ENCODE measurements at places on chromosomes 12 and 14. TPM values are rescaled to one million over a fixed set of nuclear protein-coding genes. Genes with fewer than 3 reads are reported as not detected.
A peak's percentile ranks its signal among the peaks of the same experiment; 100 is the strongest.

DNA sequence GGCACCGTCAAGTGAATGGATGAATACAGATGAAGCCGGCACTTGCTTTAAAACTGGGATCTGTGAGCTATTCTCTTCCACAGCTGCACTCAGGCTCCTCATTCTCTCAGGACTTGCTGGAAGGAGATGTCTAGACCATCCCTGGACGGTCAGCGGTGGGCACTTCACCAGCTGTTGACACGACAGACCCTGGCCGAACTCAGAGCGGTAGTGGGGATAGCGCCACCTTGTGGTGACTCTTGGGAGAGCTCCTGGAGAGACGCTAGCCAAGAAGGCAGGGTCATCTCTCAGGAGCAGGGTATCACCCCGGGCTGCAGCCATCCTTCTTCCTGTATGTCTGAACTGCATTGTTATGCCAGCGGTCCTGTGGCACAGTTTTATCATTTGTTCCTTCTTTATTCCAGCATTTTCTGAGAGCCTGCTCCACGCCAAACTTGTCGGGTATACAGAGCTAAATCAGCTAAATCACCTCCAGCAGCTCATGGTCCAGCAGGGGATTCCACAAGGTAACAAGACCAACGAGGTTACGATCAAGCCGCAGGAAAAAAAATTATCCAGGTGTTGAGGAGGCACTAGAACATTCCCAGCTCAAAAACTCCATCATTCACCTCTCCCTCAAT lies 10.0 kb downstream of the WNT1 start:
- DNase-seq, result peak; percentile 71

Gene GPR132
- 0.04 TPM for total RNA-seq

Gene ADAM21
- 0.80 TPM for total RNA-seq

- DNase-seq, result peak; percentile 38
Observed at GRCh38 chr14:69685716-69686115, 74.3 kb downstream of the SUSD6 start.

- peak; percentile 69 for DNase-seq
Observed at GRCh38 chr12:52515927-52516831, 4.0 kb downstream of the KRT5 start.

GRCh38 chr14:98834119-98834518 lies 437.9 kb downstream of the BCL11B start:
- DNase-seq, result no peak

DNA sequence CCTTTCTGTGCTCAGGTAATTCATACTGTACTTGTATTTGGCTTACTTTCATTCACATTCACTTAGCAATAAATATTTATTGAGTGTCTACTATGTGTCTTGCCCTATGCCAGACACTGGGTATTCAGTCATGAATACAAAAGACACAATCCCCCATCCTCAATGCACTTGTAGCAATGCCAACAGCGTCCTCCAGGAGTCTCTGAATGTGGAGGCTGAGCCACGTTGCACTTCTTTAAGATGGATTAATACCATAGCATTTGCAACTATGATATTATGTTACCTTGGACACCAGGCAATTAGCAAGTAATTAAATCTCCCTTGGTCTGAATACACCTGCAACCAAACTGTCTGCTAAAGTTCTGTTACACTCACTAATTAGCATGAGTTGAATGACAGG lies 58.8 kb downstream of the OTX2 start:
- no peak for DNase-seq

- no peak for DNase-seq
Observed at GRCh38 chr12:103824845-103825244, 16.2 kb downstream of the NT5DC3 start.

Gene GYS2
- not detected for total RNA-seq

GRCh38 chr12:29743801-29744200 lies 39.9 kb downstream of the TMTC1 start:
- DNase-seq, result peak; percentile 72

Gene CCDC38
- not detected for total RNA-seq

DNA sequence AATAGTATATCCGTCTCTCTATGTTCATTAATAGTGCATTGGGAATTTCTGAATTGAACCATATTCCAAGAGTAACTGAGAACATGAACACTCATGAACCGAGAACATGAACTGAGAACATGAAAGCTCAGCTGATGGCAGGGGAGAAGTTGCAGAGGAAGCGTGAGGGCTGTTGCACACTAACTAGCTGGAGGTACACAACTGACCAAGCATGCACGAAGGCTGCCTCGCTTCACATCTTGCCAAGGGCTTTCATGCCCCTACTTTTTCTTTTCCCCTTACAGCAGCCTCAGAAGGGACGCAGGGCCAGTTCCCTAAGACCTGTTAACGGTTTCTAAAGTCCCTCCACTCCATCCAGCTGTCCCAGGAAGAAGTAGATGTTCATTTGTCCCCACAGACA lies 4.3 kb downstream of the RNASE1 start:
- no peak for DNase-seq

Gene SLC35F4
- not detected for total RNA-seq

- DNase-seq, result no peak
Observed at GRCh38 chr14:86639146-86639545, 1109.2 kb downstream of the FLRT2 start.

DNA sequence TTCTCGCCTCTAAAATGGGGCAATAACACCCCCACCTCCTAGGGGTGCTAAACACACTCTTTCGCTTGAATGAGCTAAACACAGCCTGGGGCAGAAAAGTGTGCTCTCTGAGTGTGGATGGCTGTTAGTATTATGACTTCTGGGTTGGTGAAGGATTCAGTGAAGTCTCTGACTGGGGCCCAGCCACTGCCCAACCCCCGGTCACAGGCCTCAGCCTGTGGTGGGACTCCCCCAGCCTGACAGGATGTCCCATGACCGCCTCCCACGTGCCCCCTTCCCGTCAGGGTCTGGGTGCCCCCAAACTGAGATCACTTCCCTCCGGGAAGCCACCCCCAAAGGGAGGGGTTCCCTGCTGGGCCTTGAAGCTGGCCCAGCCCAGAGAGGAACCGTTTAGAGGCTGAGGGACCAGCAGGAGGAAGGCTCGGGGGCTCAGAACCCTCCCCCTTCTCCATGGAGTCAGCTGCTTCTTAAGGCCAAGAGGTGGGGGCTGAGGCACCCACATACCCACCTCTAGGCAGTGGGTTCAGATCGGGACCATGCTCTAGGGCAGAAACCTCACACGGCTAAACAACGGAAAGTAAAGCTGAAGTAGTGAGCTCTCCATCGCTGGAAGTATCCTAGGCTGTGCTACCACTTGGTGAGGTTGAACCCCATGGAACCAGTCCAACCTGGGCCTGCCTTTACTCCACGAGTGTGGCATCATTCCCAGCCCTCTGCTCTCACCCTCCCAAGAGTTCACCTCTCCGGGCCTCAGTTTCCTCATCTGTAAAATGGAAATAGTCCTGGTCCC lies 13.8 kb downstream of the DTX1 start:
- no peak for DNase-seq

Gene TRHDE
- 17.7 TPM for total RNA-seq

Gene OR4E2
- not detected for total RNA-seq

DNA sequence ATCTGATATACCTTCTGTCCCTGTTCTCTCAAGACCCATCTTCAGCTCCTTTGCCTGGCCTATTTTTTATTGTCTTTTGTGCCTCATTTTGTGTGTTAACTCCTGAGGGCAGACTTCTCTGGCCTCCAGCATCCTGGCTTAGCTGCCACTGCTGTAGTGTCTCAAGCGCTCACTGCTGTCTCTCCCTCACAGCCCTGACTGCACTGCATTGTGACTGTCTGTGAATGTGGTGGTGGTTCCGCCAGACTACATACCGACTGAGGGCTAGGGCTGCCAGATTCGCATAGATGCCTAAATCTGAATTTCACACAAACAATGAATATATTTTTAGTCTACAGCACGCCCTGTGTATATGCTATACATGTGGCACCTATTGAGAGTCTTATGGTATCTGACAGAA lies 1088.9 kb upstream of the TMEM132C start:
- no peak for DNase-seq

- DNase-seq, result peak; percentile 43
Observed at GRCh38 chr14:36477266-36477665, 42.8 kb downstream of the NKX2-1 start.

DNA sequence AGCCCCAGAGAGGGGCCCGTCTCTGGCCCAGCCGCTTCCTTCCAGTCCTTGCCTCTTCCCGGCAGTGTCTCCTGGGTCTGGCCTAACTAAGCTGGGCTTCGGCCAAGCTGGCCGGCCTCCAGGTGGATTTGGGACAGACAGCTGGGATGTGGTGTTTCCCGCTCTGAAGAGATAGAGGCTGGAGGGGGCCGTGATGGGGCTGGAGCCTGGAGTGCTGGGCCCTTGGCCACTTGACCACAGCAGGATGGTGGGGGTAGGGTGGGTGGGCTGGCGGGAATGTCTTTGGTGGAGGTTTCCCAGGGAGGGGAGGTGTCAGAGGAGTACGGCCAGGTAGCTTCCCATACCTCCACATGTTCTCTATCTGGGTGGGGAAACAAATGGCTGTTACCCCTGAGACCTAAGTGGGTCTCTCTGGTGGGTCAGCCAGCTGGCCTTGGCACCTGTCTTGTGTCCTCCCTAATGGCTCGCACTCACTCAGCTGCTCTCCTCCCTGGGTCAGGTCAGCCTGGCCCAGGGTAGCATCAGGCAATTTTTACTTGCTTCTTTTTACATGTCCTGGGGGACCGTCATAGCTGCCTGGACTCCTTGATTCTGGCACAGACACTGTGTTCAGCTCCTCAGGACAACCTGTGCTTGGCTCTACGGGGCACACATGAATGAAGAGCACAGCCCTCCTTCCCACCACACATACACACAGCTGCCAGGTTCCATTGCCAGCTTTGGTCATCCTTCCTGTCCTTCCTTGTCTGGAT lies 19.8 kb upstream of the PGF start:
- no peak for DNase-seq

DNA sequence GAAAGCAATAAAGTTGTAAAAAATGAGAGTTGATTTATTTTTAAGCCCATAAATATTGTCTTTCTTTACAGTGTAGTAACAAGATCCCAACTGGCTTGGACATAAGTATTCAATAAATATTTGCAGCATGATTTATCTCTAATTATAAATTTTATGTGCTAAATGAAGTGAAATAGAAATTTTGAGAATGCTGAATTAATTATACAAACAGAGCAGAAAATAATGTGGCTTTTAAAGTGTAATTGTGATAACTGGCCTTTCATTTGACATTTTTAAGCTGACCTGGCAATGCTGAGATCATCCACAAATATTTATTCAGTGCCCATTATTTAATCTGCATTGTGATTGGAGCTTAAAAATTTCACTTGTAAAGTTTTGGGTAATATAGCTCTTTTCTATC lies 201.6 kb upstream of the NAV3 start:
- no peak for DNase-seq

Gene TMEM117
- total RNA-seq, result 9.0 TPM

Gene LAG3
- 0.40 TPM for total RNA-seq

Gene METAP2
- 85.5 TPM for total RNA-seq

DNA sequence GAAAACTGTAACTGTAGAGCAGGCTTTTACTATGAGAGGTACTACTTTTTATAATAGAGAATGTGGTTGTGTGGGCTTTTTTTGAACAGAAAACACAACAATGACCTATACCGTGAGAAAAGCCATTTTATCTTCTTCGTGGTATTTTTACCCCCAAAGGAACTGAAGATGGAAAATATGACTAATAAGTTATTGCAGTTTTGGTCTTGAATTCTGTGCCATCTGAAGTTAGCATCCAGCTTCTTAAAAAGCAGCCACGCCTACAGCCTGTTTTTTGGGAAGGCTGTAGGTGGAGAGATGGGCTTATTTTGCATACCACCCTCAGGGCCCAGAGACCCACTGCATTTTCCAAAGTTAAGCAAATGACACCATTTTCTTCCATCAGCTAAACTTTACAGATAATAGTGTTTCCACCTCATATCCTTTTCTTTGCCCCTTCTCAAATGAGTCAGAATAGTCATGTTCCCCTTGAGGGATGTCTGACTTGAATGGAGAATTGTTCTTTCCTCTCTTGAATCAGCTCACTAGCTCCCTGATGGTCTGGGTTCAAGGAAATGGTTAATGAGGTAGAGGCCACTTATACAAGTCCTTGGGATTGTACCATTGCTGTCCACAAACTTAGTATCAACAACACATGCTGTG lies 53.0 kb downstream of the TBC1D30 start:
- DNase-seq, result no peak

Gene CLEC6A
- total RNA-seq, result not detected

DNA sequence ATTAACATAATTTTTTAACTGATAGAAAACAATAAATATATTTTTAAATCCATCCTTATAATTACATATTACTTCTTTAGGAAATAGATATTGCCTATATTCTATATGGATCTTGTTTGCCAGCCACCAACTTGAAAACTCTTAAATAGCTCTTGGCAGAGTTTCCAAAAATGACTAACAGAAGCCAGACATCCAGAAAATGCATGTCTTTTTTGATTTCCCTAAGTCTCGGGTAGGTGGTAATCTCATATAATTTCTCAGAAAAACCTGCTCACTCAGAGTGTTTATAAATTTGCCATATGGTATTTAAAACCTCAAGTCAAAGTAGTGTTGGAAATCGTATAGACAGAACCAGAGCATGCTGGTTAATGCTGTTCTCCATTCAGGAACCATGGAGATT lies 360.4 kb upstream of the FOXG1 start:
- DNase-seq, result peak; percentile 56

Gene GDF3
- not detected for total RNA-seq

DNA sequence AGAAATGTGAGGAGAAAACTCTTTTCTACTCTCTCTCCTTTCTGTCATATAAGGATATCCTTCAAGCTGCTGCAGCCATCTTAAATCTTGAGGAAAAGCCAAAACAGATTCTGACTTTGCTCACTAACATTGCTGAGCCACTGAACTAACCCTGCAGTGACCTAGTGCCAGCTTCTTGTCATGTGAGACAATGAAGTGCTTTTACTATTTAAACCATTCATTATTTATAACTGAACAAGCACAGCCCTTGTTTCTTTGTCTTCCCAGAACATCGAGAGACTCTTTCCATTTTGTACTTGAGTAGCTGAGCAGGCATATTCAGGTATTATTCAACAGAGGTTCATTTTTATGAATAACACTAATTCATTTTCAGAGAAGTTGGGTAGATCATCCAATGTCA lies 455.0 kb upstream of the TMPO start:
- DNase-seq, result no peak

Gene ALDH1L2
- total RNA-seq, result 0.15 TPM

Gene TMTC1
- 5.8 TPM for total RNA-seq

DNA sequence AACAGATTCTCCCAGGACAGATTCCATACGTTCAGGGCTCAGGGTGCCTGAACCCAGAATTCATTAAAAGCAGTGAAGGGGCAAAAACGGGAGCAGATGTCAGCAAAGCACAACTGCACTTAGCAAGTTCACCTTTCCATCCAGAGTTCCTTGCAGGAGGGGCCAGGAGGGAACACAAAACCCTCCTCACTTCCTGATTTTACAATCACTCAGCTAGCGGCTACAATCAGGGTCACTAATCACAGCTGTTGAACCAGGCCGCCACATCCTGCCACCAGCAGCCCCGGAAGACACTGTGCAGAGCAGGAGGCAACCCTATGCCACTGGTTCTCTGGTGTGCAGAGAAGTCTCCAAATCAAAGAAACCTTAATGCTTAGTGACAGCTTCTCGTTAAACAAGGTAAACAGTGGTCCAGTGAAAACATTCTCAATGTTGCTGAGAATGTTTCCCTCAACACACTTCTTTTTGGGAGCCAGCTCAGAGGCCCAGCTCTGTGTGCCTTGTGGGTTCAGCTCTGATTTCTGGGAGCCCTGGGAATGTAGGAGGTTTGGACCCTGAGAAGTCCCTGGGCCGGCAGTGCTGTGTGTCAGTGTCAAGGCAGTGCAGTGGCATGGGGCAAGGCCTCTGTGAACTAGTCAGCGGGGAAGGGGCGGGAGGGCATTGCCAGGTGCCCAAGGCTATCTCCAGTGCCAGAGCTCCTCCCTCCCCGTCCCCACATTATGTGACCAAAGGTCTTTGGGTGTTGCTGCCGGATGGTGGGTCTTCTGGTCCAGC lies 54.5 kb downstream of the VCPKMT start:
- DNase-seq, result peak; percentile 63

Gene CISTR
- total RNA-seq, result not detected
